Spinal cord (tissue), 10 donors: ENCODE measurements at places on chromosomes 5 and 9. TPM values are rescaled to one million over a fixed set of nuclear protein-coding genes. Genes with fewer than 3 reads are reported as not detected.

Gene DNLZ
- 6.2 TPM for total RNA-seq

Gene LMX1B
- total RNA-seq, result 7.9 TPM

Gene PCDHGA10
- total RNA-seq, result 11.1 TPM

Gene SLC6A7
- 4.4 TPM for total RNA-seq

Gene SLC9A3
- total RNA-seq, result 3.1 TPM

Gene PCDHGA11
- total RNA-seq, result 8.0 TPM

Gene SAPCD2
- 12.6 TPM for total RNA-seq

Gene KIF24
- total RNA-seq, result 5.3 TPM

Gene MOB3B
- total RNA-seq, result 11.8 TPM

Gene ALDH1B1
- 12.5 TPM for total RNA-seq

Gene PCDHGA1
- total RNA-seq, result 3.0 TPM

GRCh38 chr5:77921094-77921768, 145.1 kb upstream of the TBCA start:
- DNase-seq, result no peak

- DNase-seq, result no peak
Observed at GRCh38 chr5:79172269-79172668, 60.7 kb downstream of the BHMT start.

GRCh38 chr9:34459941-34460340, 1.3 kb downstream of the DNAI1 start:
- DNase-seq, result no peak

GRCh38 chr5:139394654-139395566, at the start of gene PROB1:
Gene PROB1, minus strand, starts transcription at chr5:139395104. Its CDS starts 23 bp downstream, at chr5:139395081.
- no peak for DNase-seq

- DNase-seq, result no peak
Observed at GRCh38 chr9:111381006-111381405, 51.0 kb upstream of the OR2K2 start.

- peak; percentile 75 for DNase-seq
Observed at GRCh38 chr5:64213531-64213930, 47.9 kb downstream of the RNF180 start.

DNA sequence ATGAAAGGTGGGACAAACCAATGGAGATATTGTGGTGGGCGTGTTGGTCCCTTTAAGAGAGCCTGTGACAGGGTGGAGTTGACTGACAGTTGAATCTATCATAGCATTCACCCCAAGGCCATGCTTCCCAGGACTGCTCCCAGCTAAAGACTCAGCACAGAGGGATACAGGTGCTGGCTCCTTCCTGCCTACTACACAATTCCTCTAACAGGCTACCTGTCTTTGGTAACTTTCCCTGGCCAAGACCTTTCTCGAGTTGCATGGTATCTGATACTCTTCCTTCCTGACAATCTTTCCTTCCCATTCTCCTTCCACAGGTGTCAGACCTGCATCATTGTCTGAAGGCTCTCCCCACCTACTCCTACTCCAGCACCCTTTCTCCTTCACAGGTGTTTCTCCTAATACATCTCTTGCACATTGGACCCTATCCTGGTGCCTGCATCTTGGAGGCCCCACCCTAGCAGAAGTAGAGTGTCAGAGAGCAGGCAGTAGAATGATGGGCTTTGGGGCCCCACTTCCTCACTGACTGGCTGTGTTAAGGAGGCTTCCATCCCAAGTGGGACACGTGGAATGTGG, 120.7 kb upstream of the ALDH1B1 start:
- DNase-seq, result no peak

DNA sequence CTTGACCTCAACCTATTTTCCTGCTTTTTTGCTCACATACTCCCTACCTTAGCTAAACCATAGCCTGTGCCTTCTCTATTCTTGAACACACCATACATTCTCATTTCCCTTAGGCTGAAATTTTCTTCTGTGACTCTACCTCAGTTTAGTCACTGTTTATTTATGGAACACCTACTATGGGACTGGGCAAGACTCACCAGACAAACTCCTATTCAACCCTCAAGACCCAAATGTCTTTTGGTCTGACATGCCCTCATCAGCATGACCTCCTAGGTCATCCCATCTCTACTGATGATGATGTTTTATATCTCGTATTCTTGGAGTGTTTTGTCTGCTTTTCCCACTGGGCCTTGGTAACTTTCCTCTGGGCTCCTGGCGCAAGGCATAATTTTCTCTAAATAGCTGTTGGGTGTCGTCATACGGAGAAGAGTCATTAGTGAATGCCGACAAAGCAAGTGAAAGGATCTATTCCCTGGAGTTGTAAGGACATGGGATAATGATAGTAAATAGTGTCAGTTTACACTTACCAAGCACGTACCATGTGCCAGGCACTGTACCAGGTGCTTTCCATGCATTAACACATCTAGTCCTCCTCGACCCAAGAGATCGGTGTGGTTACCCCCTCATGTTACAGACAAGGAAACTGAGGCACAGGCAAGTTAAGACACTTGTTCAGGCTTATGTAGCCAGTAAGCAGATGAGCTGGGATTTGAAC, 22.4 kb upstream of the PITX1 start:
- no peak for DNase-seq

DNA sequence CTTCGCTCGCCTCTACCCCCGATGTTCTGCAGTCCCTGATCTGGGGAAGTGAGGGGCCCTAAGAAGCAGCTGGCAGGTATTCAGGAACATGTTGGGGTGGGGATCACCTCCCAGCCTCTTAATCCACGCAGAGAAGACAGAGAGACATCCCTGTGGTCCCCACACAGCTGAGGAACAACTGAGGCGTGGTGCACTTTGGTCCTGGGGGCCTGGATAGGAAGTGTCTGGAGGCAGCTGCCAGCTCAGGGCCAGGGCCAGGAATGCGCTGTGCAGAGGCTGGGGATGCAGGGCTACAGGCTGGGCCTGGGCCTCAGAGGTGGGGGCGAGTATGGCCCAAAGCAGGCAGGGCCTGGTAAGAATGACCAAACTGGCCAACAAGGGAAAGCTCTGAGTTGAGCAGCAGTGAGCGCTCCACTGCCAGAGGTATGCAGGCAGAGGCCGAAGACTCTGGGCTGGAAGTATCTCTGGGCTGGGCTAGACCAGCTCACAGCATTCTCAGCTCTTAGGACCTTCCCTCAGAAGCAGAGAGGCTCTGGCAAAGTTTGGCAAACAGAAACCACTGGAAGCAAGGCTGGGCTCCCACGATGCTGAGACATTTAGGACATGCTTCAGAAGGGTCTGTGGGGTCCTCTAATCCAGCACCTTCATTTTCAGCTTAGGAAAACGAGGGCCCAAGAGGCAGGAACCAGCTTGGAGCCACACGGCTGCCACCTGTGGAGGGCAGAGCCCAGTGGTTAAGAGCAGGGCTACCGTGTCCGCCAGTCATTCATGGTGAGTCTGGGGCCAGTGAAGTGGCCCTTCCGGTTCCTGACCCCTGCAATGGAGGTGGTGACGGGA, 174.4 kb downstream of the GAPVD1 start:
- no peak for DNase-seq

DNA sequence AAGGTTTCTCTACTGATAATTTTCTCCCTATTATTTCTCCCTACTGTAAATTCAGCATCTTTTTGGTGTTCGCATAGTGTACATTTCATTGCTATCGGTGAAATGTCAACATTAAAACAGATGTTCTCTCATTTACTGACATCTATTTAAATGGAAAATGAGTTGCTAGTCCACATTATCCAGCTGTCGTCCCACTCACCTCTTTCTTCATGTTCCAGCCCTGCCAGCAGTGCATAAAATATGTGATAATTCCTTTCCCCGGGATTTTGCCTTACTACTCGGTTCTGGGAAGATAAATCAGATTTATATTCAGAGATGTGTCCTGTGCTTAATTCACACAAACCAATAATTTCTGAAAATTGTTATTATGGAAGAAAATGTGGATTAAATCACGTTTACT, 155.8 kb downstream of the MYO10 start:
- peak; percentile 74 for DNase-seq

DNA sequence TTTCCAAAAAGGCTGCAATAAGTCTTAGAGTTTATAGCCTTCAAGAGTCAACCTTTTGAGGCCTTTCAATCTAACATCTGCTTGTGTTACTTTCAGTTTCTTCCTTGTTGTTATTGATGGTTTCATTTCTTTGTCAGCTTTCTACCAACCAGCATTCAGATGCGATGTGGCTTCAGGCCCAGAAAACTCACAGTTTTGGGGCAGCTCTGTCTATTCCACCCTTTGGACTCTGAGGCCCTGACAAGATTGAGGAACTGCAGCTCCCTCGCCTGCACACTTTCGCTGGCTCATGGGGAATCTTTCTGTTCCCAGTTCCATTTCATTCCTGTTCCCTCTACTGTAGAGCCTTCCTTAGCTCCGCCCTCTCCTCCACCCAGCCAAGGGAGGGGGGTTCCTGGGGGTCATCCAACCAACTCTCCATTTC, 13.3 kb upstream of the WHRN start:
- DNase-seq, result no peak

GRCh38 chr5:167877924-167878323, 413.5 kb upstream of the WWC1 start:
- DNase-seq, result no peak

DNA sequence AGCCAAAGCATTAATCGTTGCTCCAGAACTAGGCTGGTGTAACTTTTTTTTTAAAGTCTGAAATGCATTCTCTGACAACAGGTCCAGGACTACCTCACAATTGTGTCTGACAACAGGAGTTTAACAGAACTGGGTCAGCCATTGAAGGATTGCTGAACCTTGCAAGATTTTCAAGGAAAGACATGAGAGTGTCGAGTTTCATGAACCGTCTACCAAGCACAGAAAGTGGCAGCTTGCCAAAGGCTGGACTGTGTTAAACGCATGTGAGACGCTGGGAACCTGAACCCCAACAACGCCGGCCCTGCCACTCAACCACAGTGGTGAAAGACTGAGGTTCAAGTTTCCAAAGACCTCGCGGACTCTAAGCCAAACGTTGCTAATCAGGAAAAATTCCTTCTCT, 79.1 kb downstream of the LHFPL2 start:
- DNase-seq, result no peak

GRCh38 chr5:102306121-102306520, 10.0 kb upstream of the SLCO4C1 start:
- DNase-seq, result no peak

DNA sequence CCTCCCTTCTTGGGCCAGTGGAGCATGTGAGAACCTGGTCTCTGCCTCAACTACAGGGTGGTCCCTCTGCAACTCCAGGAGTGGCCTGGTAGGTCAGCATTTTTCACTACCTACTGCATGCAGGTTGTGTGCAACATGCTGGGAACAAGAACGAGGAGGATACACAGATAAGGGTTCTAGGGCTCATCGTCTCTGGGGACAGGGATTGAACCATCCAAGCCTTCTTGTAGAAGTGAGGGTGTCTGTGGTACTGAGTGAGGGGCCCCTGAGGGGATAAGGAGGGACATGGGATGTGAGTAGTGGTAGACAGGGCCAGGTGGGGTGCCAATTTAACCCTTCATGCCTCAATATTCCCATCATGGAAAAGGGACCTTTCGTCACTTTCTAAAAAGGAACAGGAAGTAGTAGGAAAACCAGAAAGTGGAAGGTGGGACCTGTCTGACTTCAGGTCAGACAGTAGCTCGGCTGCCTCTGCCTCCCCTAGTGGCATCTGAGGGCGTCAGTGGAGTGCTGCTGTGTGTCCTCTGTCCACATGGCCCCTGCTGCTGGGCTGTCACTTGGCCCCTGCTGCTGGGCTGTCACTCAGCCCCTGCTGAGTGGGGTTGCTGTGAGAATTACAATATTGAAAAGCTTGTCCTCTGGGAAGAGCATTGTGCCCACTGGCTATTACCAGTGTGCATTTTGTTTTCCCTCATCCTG, 48.6 kb upstream of the RNU6ATAC start:
- no peak for DNase-seq

GRCh38 chr9:9133526-9133925, 1333.9 kb upstream of the DMAC1 start:
- no peak for DNase-seq

- no peak for DNase-seq
Observed at GRCh38 chr5:162672061-162672460, 604.5 kb downstream of the GABRG2 start.

GRCh38 chr9:127595611-127596010, 16.5 kb upstream of the STXBP1 start:
- DNase-seq, result no peak

DNA sequence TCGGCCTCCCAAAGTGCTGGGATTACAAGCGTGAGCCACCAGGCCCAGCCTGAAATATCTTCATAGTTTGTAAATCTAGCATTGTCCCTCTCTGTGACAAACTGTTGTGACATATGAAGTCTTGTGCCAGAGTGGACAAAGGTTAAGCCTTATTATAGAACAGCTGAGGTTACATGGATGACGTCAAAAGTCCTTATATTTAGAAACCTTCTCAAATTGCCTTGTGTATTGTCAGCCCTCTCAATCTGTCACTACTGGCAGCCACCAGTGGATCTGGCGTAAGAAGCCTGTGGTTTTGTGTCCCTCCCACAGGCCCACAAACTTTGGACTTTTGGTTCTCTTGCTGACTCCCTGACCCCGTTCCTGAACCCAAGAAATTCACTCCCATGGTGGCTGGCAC, 79.4 kb upstream of the CCDC112 start:
- DNase-seq, result no peak

- no peak for DNase-seq
Observed at GRCh38 chr5:14348142-14348541, 205.0 kb downstream of the TRIO start.

DNA sequence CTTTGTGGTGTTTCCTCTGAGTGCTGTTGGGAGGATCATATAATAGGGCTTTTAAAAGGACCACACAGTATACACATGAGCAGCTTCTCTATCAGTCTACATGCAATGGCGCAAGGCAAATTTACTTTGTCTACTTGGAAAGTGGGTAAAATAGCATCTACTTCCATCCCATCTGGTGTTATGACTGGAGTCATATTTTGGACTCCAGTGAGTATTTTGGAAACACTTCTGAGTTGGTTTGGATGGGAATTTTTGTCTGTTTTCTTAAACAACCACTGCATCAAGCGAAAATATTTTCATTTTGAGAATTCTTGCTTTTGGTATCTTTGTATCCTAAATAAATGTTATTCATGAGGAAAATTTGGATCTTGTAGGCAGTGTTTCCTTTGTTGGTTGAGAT, 220.8 kb downstream of the NMUR2 start:
- no peak for DNase-seq

GRCh38 chr5:6745706-6746222, 32.5 kb downstream of the TENT4A start:
- no peak for DNase-seq

DNA sequence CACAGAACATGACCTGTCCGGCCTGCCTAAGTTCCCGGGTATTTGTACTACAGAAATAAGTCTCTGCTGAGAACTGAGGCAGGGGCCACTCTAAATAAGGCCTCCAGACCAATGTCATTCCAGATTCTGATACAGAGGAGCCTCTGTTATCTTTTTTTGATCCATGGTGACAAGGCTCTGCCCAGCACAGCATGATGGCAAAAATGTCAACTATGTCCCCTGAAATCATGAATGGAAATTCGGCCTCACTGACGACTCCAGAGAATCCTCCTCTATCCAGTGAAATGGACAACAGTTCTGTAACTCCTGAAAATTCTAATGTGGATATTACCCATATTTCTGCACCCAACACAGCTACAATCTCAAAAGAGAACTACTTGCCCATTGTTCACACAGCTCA, 335.0 kb downstream of the DNAH5 start:
- no peak for DNase-seq

DNA sequence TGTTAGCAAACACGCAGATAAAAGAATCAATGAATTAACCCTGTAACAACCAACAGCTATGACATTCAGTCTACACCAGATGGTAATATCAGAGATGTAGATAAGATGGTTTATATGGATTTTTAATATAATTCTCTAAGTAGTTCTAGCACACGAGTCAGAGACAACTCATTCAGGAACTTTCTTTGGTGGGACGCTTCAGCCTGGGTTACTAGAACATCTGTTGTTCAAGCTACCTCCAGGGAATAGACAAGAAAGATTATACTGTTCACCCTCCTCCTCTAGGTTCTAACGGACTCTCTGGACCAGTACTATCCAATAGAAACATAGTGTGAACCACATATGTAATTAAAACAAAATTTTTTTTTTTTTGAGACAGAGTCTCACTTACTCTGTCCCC, 73.8 kb downstream of the RAPGEF1 start:
- no peak for DNase-seq
